RPMI7951 (cell line): ENCODE measurements at places on chromosomes 3 and 15. TPM values are rescaled to one million over a fixed set of nuclear protein-coding genes. Genes with fewer than 3 reads are reported as not detected.

The ITIH3 gene
- total RNA-seq = not detected in 2 replicates

The ATP13A5 gene
- not detected in 2 replicates for total RNA-seq

The PRKCD gene
- total RNA-seq = 4.3 and 5.0 TPM in 2 replicates

The SLC2A2 gene
- not detected in 2 replicates for total RNA-seq

The CPA3 gene
- not detected in 2 replicates for total RNA-seq

The SPTSSB gene
- total RNA-seq = not detected in 2 replicates

The CHST13 gene
- not detected in 2 replicates for total RNA-seq

The GLDN gene
- 0.48 and 0.78 TPM in 2 replicates for total RNA-seq

The IQCH gene
- total RNA-seq = 7.0 and 11.5 TPM in 2 replicates

The CLEC3B gene
- total RNA-seq = 1.7 and 2.4 TPM in 2 replicates

The HMG20A gene
- 28.4 and 37.8 TPM in 2 replicates for total RNA-seq

The CLDN1 gene
- 0.59 and 1.3 TPM in 2 replicates for total RNA-seq

The FOXL2NB gene
- under 0.01 TPM in 1 of 2 replicates, not detected in the other for total RNA-seq

The SLC30A4 gene
- total RNA-seq = 5.9 and 6.5 TPM in 2 replicates

The ALS2CL gene
- 0.59 and 1.2 TPM in 2 replicates for total RNA-seq

The ADAMTS9 gene
- 2.4 and 3.1 TPM in 2 replicates for total RNA-seq
